ENCODE measurements at places on chromosomes 11 and 22.

DNA sequence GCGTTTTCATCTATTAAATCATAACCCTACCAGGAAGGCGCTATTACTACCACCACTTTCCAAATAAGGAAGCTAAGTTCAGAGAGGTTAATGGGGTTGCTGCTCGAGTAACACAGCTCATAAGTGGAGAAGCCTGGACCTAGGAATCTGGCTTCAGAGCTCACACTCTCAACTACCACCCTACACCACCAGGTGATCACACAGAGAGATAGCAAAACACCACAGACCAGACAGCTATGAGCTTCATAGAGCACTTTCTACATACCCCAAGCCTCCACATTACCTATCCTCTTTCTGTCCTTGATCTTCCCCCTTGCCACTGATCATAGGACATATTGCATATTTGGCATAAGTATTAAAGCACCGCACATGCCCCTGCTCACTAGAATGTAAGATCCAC lies 65.4 kb downstream of the TIMP3 start:
- DNase-seq, result no peak

DNA sequence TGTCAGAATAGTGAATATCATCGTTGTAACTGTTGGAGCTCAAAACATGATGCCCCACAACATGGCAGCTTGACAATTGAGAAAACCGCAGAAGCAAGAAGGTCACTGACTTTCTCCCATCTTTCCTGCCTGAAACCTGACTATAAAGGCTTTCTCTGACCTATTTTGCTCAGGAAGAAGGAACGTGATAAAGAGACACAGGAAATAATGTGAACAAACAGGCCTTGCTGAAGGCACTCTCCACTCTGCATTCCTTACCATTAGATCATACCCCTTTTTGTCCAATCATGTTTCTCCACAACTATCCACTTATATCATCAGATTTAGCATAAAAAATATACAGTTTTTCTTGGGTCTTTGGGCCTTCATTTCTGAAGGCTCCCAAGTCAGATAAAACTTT lies 916.8 kb downstream of the METTL15 start:
- no peak for DNase-seq

DNA sequence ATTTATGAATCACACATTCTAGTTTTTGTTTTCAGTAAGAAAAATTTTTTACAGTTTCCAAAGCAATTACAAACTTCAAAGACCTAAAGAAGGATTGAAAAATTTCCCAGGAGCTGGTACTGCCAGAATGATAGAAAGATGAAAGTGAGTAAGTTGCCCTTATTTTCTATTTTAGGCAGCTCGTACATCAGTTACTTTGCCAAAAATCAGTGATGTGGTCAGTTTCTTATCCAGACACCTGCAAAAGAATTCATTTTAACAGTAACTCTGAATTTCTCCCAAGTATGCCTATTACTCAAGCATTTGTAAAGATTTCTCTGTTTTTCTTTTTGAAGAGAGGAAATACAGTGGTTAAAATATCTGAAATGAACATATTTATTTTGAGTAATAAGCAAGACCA lies 976.3 kb upstream of the RAG2 start:
- no peak for DNase-seq

DNA sequence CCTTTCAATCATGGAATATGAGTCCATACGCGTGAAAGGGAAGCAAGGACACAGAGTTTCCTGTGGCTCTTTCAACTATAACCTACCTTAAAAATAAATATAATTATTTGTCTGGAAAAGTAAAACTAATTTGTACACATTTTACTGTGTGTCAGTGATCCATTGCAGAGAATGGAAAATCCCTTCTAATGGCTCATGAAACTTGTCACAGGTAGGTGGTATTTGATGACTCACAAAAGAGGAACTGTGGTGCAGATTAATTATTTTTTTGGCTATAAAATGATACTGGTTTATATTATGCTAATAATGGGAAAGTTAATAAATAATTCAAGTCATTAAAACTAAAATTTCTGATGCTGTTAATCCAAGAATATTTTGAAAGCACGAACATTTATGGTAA lies 792.2 kb downstream of the METTL15 start:
- DNase-seq, result no peak

DNA sequence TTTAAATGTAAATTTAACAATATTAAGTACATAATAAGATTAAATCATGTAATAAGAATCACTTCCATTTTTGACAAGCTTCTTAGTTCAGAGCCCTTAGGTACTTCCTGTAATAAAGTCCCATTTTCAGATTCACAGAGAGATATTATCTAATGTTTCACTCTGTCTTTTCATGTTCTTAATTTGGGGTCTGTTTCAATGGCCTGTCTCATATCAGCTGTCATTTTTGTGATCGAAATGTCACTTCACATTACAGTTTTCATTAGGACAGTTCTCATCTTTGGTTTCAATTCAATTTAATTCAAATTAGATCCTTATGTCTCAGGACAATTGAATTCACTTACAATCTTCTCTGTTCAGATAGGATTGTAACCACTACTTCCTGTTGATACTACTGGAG lies 22.6 kb upstream of the OLFML1 start:
- DNase-seq, result no peak

DNA sequence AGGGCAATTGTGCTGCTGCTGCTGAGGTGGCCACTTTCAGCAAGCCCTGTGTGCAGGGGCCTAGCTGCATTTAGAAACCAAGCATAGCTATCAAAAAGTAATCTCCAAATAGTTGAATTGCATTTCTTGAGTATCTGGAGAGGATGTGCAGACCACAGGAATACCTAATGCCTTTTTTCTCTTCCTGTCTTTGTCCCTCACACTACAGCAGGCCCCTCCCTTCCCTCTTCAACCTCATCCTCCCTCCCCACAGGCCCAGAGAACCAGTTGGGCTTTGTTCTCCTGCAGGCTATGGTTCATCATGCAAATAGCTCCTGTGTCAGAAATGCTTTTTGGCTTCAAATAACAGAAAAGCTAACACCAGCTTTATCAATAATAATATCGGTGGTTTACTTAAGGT lies 47.7 kb downstream of the DKK3 start:
- no peak for DNase-seq

- no peak for DNase-seq
Observed at GRCh38 chr11:33420959-33421566, 163.9 kb downstream of the HIPK3 start.

GRCh38 chr22:43451371-43452050 lies 39.7 kb downstream of the MPPED1 start:
- no peak for DNase-seq

- no peak for DNase-seq
Observed at GRCh38 chr11:132601875-132602274, 930.4 kb downstream of the OPCML start.

GRCh38 chr11:120142441-120143100 lies 4.7 kb upstream of the TRIM29 start:
- no peak for DNase-seq

GRCh38 chr22:38452373-38453065 lies 2.5 kb downstream of the KCNJ4 start:
- no peak for DNase-seq

GRCh38 chr11:36874291-36874690 lies 276.3 kb upstream of the RAG2 start:
- DNase-seq, result no peak

- no peak for DNase-seq
Observed at GRCh38 chr11:72637926-72638325, 36.3 kb downstream of the PDE2A start.

DNA sequence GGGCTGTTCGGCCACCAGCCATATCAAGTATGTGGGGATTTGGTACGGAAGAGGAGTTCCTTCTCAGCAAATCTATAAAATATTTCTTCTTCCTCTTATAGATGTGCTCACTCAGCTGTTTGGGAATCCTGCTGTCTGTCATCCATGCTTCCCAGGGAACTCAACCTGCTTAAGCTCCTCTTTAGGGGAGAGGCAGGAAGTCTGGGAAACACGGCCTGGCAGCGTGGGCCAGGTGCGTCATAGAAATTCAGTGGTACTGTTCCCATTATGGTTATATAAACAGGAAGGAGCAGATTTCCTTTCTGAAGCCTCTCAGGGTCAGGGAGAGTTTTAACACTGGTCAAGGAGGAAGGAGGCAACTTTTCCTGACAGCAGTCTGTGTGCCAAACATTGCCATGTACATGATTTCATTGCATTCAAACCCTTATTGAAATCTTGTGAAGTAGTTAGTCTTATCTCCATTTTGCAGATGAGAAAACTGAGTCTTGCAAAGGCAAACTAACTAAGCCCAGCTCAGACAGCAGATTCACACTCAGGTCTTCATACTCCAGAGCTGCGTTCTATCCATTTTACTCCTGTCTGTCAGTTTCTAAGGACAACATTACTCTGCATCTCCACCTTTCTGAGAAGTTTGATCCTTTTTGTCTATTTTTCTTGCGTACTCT lies 35.4 kb upstream of the AMOTL1 start:
- no peak for DNase-seq

GRCh38 chr11:115612046-115612730 lies 108.0 kb upstream of the CADM1 start:
- DNase-seq, result no peak

- no peak for DNase-seq
Observed at GRCh38 chr11:58549644-58550043, 26.0 kb downstream of the LPXN start.

GRCh38 chr11:61147271-61147670 lies 14.0 kb downstream of the VPS37C start:
- DNase-seq, result no peak

GRCh38 chr11:119361056-119361787 lies 14.7 kb upstream of the MFRP start:
- no peak for DNase-seq

GRCh38 chr11:133835593-133836548 lies 9.4 kb downstream of the SPATA19 start:
- no peak for DNase-seq

DNA sequence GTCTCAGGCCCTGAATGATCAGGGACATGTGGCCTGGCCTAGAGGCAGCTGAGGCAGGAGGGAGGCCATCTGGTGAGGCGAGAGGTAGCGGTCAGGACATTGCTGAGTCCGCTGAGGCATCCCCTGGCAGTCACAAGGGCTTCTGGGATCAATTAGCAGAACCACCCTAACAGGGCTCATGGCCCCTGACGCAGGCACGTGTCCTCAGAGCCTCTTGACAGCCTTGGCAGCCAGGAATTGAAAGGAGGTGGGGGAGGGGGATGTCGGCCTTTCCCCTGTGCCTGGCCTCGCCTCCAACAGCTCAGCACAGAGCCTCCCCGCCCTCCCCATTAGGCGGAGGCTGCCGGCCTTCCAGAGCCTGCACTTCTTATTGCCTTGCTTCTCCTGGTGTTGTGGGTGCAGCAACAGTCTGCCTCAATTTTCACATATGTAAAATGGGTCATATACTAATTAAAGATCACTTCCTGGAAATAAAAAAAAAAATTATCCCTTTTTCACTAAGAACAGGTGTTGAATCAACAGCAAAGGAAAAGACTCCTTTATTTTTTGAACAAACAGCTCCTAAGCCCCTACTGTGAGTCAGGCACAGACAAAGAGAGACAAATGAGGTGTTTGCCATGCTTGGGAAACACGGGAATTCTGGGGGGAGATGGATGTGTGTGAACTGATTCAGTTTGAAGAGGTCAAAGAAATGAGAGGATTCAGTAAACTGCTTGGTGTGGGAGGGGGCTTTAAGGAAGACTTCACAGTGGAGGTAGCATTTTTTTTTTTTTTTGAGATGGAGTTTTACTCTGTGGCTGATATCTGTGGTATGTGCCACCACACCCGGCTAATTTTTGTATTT lies 55.3 kb downstream of the NFAM1 start:
- DNase-seq, result no peak

- DNase-seq, result peak; percentile 80
Observed at GRCh38 chr11:45354976-45355705, 69.0 kb upstream of the SYT13 start.

GRCh38 chr11:44327730-44328129 lies 17.8 kb upstream of the ALX4 start:
- DNase-seq, result no peak

DNA sequence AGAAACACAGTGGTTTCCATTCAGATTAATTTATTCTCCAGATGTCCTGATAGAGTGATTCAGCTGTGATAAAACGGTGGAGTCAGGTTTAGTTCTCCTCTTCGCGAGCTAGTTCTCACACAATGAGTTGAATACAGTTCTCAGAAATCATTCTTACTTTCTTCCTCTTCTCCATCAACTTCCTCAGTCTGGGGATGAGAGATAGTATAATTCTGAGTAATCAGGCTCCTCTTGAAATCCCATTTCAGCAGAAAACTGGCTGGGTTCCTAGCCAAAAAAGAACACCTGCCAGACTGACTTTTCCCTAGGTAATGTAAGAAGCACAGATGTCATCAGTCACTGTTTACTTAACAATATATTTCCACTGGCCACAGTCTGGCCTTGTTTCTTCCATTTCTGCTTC lies 76.7 kb downstream of the SVIP start:
- DNase-seq, result no peak

DNA sequence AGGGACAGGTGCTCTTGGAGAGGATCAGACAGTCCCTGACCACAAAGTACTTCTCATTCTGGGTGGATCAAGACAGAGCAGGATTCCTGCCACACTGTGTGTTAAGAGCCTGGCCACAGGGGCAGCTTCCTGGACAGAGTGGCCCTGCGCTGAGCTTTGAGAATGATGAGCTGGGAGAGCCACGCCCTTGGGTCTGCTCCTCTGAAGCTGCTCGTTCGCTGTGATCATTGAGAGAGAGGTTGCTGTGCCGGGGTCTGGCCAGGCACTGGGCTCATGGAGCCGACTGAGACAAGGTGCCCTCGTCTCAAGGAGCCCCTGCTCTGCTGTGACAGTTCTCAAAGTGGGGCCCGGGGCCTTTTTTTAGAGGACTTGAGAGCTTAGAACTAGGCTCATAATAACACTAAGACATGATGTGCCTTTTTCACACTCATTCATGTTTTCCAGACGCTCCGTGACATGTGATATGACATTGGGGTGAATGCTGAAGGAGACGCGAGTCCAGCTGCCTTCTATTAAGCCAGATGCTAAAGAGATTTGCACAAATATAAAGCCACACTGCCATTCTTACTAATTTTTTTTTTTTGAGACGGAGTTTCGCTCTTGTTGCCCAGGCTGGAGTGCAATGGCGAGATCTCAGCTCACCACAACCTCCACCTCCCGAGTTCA lies 1.6 kb upstream of the MFRP start:
- no peak for DNase-seq

DNA sequence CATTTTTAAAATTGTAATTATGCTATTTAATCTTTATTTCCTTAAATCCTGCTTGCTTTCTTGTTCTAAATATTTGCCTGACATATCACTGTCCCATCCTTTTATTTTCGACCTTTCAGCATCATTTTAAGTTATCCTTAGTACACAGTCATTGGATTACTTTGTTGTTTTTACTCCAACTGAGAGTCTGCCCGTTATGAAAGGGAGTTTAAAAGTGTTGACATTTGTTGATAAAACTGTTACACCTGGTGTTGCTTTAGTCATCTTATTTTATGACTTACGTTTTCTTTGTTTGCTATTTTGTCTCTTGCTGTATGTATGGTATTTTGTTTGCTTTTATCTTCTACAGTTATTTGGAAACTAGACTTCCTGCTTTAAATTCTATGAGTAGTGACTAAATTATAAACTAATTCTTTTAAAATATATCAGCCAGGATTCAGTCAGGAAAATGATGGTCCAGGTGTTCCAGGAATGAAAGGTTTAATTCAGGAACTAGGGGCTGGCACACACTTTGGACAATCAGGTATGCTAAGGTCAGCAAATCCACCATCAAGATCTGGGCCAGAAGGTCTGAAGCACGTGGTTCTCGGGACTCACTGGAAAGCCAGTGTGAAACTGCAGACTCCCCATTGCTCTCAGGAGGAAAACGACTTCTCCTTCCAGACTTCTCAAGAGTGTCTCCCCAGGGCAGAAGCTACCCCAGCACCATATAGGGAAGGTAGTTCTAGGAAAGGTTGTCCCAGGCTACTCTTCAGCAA lies 86.0 kb downstream of the RASSF10 start:
- DNase-seq, result no peak

Measured in stimulated activated CD8-positive, alpha-beta memory T cell treated with anti-CD3 and anti-CD28 coated beads, Interleukin-7, amount 100 ng/mL, for 1 hour (primary cell).